ENCODE measurements at places on chromosomes 12 and 14.

DNA sequence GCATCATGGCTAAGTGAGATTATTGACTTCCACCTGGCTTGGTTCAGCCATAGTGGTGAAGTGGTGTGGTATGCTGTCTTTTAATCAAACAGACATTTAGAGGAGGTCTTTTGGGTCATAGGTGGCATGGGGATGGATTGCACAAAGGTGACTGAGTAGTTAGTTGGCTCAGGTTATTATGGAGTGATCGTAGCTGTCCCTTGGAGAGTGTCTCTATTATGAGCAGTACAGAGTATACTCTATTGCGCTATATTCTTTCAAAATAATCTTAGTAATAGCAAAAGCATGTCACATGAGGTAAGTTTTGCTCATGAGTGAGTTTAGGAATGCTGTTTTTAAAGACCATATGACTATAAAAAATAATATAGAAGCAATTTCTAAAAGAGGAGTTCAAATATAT is 60.4 kb downstream of the RASSF8 start:
- no peak for DNase-seq

DNA sequence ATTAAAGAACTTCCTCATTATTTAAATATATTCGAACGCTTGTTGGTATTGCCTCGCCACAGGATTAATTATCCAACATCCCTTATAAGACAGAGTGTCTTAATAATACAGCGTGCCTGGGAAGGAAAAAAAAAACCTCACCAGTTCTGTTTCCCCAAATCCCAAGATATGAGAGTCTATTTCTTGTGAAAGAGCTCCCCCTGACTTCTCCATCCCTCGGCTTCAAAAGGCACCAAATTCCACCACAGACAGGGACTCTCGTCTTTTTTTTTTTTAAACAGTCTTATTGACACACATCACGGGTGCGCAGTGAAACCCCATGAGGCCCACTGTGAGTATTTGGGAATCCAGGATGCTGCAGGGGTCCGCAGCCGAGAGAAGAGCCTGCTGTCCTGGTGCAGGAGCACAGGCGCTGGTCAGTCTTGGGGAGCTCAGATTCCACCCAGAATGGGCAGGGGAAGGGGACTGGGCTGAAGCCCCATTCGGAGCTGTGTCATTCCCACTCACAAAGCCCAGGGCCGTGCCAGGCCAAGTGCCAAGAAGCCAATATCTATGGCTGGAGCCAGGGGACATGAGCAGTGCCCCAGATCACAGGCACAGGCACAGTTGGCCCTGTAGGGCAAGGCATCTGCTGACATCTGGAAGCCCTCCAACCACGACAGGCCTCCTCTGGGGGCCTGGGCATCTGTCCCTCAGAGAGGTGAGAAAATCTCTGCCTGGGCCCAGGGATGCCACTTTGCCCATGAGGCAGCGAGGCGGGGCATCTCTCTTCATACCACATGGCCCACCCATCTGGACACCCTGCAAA is 71.9 kb downstream of the BCL11B start:
- DNase-seq, result no peak

DNA sequence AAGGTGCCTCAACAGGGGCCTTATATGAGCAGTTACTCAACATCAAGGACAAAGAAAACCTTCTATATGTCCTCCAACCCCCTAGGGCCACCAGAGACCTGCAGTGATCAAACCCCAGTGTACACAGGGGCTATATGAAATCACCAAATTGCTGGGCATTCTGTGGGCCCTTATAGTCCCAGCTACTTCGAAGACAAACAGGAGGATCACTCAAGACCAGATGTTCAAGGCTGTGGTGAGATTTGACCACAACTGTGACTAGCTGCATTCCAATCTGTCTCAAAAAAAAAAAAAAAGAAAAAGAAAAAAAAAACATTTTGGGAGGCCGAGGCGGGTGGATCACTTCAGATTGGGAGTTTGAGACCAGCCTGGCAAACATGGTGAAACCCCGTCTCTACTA is 51.0 kb upstream of the PRB2 start:
- no peak for DNase-seq

DNA sequence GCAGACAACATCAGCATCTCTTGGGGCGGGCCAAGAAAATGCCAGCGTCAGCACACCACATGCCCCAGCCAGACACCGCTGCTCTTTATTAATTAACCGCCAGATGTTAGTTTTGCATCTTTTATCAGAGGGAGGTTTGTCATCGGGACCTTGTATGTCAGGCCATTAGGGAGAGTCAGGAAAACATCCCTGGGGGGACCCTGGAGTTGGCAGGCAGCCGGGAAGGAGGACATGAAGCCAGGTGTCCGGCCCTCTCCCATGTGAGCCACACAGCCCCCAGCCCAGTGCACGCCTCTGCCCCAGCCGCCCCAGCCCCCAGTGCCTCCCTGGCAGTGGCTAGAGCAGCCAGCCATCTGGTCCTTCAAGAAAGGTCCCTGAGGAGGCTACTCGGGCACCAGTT is 56.9 kb upstream of the FAM222A start:
- DNase-seq, result no peak

- DNase-seq, result no peak
Measured at GRCh38 chr12:25771041-25771440, 187.4 kb upstream of the RASSF8 start.

DNA sequence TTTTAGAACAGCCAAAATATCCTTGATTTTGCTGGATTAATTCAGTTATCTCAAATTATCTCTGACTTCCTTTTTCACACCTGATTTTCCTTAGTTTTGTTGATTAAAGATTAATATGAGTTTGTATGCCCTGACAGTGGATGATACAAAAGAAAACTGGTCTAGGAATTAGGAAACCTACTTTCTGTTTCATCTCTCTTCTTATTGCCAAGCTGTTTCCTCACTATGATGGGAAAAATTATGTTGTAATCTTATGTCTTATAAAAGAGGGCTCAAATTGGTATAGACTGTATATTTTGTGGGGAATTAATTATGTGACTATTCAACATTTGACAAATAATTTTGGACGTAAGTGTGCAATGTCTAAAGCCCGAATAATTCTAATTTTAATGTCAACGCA is 271.6 kb downstream of the FBXL14 start:
- DNase-seq, result no peak

DNA sequence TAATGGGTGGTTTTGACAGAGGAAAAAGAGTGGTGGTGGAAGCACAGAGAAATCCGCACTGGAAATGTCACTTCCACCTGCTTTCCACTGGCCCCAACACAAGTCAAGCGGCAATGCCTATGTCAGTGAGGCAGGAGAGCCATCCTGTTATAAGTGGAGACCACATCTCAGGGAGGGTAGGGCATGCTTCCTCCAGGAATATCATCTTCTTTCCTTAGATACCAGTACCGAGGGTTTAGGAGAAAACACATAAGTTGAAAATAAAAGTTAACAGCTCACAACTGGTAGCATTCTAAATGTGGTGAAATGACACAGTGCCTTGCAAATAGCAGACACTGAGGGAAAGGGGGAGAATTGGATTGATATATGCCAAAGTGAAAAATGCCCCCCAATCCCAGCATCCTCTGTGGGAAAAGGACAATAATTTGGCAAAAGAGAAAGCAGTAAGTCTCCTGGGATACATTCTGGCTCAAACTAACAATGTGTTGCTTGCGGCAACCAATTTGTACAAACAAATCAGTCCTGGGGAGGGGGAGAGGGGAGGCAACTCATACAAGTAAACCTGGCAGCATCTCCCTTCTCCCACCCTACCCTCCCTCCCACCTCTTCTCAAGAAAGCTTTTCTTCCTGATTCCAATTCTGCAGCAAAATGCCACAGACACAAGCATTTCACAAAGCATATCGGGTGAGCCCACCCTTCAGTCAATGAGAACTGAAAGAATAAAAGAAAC is 57.1 kb downstream of the STON2 start:
- DNase-seq, result no peak

DNA sequence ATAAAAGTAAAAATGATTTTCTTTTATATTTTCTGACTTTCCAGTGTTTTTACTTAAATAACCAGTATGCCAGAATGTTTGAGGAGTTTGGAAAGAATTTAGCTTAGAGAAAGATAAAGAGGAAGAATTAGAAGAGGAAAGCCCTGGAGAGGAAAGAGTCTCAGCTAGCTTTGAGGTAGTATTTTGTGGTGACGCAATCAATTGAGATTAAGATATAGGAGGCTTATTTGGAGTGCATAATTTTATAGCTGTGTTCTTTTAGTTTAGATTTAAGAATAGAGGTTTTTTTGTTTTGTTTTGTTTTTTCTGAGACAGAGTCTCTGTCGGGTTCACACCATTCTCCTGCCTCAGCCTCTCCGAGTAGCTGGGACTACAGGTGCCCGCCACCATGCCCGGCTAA is 18.1 kb downstream of the CLEC2B start:
- no peak for DNase-seq

DNA sequence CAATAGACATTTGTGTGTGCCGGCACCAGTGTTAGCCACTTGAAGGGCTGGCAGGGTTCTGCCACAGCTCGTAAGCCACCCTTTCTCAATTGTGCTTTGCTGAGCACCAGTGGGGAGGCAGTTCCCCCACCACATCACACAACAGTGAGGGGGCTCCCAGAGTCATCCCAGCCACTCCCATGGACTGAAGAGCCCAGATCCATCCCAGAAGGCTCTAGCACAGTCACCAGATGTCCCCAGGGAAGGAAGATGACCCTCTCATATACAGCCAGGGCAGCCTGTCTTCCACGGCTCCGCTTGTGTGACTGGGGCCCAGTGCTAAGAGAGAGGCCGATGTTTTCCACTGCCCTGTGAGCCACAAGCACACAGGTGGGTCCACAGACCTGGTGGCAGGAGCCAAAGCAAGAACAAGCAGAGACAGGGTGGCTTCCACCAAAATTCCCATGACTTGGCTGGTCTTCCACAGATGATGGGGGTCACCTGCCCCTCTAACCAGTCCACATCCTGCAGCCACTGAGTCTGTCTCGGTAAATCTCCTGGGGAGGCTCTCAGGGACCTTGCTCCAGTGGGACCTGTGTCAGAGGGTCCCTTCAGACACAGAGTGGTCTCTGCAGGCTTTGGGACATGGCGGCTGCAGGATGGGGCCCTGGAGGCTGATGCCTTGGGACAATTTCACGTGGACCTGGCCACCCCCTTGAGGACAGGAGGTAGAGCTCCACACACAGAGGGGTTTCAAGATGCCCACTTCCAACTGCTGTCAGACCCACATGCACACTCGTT is 71.9 kb upstream of the DDX11 start:
- no peak for DNase-seq

- DNase-seq, result no peak
Measured at GRCh38 chr12:59723520-59723919, 127.7 kb downstream of the SLC16A7 start.

DNA sequence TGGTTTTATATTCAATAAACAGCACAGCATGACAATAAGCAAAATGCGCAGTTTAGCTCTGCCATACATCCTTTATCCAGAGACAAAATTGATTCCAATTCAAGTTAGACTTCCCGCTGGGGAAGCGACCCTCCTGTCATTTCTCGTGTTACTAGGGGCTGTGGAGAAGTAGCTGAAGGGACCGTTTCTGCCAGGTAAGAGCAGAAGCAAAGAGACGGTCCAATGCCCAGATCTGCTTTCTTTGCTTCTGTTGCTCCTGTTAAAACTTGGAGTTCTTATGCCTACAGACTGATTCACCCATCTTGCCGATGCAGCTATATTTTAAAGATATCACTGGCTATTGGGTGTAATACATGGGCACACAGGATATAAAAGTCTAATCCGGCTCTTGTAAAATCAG is 156.8 kb upstream of the AVPR1A start:
- DNase-seq, result no peak

DNA sequence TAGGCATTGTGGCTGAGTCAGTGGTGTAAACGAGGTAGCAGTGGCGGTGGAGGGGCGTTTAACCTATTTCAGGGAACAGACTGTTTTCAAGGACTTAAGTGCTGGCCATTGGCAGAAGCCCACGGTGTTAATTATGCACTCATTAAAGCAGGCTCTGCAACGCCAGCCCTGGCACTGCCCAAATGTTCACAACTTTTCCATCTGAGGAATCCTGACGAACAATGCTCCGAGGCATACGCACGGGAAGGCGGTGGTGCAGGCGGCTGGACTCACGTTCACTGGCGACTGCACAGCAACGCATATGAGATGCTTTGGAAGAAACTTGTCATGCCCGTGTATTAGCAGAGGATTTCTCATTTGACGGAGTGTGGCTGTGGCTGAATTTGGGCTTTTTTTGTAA is 70.6 kb upstream of the SLC24A4 start:
- no peak for DNase-seq

DNA sequence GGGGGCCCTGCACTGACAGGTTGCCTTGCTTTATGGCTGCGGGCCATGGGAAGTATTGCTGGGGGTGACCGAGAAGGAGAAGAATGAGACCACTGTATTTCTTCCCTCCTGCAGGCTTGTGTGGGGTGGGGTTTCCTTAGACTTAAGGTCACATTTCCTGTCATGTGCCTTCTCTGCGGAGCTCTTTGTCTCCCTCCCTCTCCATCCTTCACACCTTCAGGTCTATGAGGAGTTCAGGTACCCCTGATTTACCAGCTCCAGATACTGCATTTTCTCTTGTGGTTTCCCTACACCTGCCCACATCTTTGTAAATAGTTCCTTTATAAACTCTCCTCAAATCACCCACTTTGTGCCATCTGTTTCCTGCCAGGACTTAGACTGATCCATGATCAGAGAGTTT is 3.6 kb downstream of the FNTB start:
- DNase-seq, result no peak

DNA sequence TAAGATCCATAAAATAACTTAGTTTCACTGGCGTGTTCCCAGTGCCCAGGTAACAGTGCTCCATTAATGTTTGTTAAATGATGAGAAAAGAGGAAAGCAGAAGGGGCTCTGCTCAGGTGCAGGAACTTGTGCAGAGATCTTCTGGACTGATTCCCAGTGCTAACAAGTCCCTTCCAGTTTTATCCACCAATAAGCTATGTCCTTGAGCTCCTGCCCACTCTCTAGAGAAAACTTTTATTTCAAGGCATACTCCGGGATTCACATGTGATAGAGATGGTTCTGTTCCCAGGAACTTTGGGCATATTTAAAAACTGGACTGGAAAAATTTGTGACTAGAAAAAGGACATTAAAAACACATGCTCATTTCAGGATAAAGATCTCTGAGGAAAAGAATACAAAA is 1.9 kb downstream of the GYS2 start:
- no peak for DNase-seq

DNA sequence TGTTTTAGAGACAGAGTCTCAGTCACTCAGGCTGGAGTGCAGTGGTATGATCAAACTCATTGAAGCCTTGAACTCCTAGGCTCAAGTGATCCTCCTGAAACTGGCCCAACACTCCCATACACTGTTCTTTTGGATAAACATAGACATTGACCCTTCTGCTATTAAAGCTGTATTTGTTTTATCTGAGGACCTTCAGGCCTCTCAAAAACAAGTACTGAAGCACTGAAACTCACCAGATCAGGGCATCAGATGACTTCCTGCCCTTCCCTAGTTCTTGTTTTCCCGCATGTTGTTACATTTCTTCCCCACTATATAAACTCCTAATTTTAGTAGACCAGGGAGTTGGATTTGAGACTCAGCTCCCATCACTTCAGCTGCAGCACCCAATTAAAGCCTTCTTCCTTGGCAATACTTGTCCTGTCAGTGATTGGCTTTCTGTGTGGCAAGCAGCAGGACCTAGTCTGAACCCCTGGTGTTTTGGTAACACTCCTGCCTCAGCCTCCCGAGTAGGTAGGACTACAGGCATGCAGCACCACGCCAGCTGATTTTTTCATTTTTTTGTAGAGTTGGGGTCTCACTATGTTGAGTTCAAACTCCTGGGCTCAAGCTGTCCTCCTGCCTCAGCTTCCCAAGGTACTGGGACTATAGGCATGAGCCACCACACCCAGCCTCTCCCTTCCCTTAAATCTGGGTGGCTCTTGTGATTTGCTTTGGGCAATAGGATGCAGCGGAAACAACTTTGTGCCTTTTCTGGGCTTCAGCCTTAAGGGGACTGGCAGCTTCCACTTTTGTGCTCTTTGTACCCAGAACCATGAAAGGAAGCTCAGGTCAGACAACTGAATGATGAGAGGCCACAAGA is 12.5 kb upstream of the IFT81 start:
- DNase-seq, result no peak
